ENCODE measurements at places on chromosomes 16 and 17.

DNA sequence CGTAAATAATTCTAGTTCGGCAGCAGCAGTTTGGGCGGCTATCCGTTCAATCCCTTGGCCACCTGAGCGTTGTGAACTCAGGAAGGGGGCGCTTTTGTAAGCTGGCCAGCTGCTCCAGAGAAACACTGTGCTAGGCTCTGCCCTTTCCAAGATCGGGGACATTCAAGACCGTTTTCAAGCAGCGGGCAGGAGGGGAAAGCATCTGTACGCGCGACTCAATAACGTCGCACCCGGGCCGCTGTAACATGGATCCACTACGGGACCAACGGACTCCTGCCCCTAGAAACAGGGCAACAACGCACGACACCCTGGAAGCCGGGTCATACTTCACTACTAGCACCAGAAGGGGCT, 463 bp downstream of the TOP2A start:
- no peak for DNase-seq

- DNase-seq, result no peak
These were observed 16.3 kb downstream of the ITGAD start for GRCh38 chr16:31409433-31409832.

GRCh38 chr17:56826611-56827414, 6.9 kb downstream of the C17orf67 start:
- no peak for DNase-seq

GRCh38 chr16:85192238-85193114, 80.2 kb upstream of the CIBAR2 start:
- DNase-seq, result no peak

DNA sequence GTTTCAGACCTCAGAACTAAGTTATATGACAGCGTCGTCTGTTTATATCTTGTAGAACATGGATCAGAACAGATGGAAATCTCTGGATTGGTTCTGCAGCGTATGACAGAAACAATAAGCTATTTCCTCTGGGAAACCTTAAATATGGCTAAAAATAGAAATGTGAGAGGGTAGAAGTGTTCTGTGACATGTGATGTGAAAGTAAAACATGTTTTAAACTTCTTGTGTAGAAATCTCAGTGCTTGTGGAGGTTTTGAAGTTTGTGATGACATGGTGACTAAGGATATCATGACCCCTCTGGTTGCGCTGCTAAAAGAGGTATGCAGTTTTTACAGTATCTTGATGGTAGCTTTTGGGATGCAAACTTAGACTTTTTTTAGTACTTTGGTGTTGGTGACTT, 2.8 kb downstream of the HEATR3 start:
- DNase-seq, result no peak

DNA sequence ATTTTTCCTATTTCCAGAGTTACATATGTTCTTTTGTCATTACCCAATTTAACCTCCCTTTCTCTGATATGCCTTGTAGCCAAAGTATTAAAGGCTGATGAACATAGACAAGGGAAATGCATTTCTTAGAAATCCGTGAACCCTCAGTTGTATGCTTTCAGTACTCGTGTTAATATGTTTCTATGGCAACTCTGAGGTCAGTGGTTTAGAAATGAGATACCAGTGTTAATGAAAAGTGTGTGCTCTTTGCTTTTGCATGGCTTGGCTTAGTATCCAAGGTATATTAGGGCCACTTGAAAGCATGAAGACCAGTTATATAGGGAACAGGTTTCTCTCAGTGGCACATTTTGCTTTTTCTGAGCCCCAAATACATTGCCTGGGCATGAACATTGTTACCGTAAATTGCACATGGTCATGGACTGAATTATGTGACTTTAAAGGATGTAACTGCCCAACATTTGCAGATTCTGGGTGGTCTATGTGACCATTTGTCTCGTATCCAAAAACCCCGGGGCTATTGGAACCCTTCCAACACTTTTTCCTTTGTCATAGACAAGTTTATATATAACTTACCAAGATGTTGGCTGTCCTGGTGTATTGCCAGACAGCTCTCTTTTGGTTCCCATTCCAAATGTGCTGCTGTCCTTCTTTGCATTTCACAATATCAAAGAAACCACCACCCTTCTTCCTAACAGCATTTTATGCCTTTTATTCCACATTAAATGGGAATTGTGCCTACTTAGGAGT, 17.5 kb downstream of the ABHD15 start:
- no peak for DNase-seq

DNA sequence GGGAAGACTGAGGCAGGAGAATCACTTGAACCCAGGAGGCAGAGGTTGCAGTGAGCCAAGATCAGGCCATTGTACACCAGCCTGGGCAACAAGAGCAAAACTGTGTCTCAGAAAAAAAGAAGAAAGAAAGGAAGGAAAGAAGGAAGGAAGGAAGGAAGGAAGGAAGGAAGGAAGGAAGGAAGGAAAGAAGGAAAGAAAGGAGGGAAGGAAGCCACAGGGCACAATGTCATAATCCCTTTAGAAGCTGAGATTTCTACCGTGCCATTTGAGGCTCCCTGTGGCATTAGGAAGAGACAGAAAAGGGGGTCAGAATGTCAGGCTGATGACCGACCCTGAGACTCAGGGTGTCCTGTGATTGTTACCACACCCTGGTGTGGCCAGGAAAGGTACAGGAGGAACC, 6.6 kb downstream of the GNGT2 start:
- DNase-seq, result no peak

DNA sequence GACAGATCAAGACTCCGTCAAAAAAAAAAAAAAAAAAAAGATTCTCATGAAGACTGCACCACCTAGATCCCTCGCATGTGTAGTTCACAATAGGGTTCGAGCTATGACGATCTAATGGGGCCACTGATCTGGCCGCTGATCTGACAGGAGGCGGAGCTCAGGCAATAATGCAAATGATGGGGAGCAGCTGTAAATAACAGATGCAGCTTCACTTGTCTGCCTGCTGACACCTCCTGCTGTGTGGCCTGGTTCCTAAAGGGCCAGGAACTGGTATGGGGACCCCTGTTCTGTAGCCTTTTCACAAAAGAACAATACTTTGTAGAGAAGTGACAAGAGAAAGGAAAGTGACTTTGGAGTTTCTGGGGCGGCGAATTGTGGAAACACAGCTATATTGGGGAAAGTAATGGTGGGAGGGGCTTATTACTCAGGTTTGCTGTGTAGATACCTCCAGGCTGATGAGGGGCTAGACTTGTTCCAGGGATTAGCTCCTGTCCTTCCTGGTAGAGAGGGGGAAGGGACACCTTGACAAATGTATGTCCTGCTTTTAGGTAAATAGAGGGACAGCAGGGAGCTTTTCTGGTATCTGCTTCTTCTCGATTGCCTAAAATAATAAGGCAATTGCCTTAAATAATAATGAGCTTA, 57.1 kb downstream of the HAPSTR1 start:
- no peak for DNase-seq

DNA sequence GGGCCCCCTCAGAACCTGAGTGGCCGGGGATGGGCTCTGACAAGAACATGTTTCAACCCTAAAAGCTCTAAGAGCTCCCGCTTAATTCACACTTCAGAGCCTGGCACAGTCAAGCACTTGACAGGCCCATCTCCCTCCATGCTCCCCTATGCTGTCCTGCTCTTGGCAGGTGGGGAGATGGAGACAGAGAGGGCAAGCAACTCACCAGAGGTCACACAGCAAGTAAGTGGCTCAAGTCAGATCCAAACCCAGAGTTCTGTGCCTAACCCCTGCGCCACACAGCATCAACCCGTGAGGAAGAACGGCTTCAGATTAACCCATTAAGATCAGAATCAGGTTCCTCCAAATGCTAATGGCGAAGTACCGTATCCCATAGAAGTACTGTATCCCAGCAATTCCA, 36.4 kb downstream of the NECAB2 start:
- no peak for DNase-seq

DNA sequence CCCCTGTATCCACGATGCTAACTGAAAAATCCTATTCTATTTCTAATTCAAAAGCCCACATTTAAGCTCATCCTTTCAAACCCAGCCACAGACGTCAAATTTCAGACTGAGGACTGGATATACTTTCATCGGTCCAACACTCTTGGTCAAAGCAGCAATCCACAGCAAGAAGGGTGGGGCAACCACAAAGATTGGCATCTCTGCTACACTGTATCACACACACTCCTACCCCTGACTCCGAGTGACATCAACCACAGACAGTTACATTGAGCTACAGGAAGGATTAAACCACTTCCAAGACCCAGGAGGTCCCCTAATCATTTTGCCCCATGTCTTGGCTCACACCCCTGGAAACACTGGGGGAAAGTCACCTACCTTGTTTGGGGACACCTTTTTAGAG, 61.3 kb downstream of the GRIN2A start:
- no peak for DNase-seq

GRCh38 chr17:49455272-49455861, 39.7 kb upstream of the NGFR start:
- DNase-seq, result no peak

DNA sequence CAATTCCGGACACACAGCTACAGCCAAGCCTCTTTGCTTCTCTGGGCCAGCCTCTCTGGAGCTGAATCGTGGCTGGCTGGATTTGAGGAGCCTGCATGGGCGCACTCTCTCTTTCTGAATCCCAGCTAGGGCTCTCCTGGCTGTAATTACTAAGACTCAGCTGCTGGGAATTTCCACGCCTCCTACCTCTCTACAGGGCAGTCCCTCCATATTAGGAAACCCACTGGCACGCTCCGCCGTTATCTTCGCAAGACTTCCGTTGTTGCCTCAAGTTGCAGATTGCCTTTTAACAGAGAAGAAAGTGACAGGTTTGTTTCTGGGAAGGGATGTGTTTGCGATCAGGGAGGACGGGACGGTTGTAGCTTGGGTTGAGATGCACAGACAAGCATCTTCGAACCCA, 188.4 kb upstream of the NLRP1 start:
- no peak for DNase-seq

DNA sequence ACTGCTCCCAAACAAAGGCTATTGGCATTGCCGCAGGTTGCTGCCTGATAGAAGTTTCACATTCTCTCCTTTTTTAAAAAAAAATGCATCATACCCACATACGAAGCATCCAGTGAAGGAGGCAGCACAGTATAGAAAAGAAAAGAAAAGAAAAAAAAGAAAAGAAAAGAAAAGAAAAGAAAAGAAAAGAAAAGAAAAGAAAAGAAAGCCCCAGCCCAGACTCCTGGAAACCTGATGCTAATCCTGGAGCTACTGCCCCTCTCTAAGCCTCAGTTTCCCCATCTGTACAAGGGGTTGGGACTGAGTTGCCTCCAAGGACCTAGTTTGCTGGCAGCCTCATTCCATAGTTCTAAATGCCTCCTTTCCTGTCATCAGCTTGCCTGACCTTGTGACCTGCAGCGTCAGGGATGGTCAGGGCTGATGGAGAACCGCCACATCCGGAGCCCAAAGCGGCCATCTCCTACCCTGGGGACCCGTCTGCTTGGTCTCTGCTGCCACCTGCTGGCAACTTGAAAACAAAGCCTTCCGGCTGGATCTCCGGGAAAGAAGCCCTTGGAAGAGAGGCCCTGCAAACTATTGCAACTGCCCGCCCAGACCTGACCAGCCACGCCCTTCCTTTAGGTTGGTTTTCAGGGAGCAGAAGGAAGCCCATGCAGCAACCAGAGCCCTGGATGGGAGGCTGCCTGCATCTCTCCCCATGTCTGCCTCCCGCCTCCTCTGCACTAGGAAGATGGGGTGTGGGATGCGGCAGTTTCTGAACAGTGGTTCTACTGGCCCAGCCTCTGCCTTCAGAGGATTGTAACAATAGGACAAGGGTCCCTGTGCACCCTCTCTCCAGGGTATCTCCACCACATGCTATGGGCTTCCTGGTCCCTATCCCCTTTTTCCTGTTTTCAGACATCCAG, 13.0 kb downstream of the AIPL1 start:
- DNase-seq, result peak; percentile 53

DNA sequence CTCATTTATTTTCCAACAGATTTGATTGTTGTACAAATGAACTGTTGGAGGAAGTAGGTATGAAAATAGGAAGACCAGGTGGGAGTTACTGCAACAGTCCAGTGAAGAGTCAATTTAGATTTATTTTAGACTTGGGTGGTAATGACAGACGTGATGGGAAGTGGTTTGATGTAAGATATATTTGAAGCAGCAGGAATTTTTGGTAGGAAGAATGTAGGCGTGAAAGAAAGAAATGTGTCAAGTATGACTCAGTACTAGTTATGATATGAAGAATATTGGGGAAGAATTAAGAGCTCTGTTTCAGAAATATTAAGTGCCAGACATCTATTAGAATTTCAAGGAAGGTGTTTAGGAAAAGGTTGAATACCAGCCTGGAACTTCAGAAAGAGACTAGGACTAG, 247.9 kb upstream of the AXIN2 start:
- DNase-seq, result no peak

DNA sequence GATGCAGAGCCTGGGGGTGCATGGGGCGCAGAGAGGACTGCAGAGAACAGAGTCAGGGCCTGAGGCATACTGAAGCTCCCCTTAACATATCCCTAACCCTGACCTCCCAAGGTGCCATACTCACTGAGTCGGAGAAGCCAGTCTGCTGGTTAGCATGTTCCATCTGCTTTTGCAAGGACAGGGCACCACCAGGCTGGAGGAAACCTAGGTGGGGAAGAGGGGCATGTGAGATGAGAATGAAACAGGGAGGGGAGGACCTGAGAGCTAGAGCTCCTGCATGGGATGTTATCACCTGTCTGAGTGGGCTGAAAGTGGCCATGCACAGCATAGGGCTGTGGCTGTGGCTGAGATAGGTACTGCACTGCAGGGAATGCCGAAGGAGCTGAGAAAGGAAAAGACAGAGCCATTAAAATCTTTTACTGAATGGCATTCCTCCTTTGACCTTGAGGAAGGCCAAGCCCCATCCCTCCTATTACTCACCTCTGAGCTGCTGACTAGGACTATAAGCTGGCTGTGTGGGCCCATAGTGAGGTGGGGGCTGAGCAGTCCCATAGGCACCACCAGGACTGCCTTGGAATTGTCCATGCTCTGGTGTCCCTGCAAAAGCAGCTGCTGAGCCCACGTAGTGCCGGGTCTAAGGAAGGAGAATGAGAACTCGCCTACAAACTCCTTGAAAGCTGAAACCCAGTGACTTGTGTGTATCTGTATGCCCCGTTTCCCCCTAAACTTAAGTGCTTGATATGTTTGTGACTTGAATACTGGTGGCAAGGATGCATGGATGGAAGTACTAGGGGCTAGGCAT, 1.9 kb downstream of the GPS2 start:
- no peak for DNase-seq

GRCh38 chr16:8885674-8886592, 3.8 kb downstream of the LITAFD start:
- DNase-seq, result no peak

- DNase-seq, result no peak
These were observed 21.4 kb downstream of the KIAA0513 start for GRCh38 chr16:85048921-85049562.

DNA sequence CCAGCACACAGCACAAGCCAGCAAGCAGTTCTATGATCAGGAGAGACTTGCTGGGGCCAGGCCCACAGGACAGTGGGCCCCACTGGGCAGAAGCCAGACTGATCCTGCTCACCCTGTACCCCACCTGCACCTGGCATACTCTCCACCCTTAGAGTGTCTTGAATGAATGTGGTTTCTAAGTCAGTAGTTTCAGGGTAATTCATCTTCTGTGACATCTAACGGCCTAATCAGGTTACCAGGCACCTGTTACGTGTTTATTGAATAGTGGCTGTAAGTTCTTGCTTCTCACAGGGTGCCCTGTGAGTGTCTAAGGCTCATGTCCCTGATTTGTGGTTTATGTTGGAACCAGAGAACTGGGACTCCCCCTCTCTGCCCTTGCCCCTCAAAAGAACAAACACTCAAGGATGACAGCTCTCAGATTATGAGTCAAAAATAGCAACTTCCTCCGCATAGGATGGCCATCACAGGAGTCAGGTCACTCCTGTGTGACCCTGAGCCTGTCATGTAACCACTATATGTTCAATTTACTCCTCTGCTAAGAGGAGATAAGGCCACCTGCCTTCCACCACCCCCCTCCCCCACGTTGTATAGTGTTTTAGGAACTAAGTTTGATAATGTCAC, 7.0 kb upstream of the OR2C1 start:
- no peak for DNase-seq
